ENCODE measurements at places on chromosomes 11 and 22.
A peak's percentile ranks its signal among the peaks of the same experiment; 100 is the strongest.

GRCh38 chr11:87097582-87097981 is 59.8 kb downstream of the TMEM135 start:
- DNase-seq: peak; percentile 62

GRCh38 chr22:19638282-19639015 is 75.9 kb upstream of the SEPTIN5 start:
- no peak for DNase-seq

GRCh38 chr11:84430661-84431060 is 1144.5 kb upstream of the CCDC90B start:
- DNase-seq: no peak

- DNase-seq: no peak
Observed at GRCh38 chr11:86699040-86699791, 26.8 kb upstream of the ME3 start.

- DNase-seq: no peak
Observed at GRCh38 chr22:48568736-48569330, 1258.8 kb downstream of the BRD1 start.

DNA sequence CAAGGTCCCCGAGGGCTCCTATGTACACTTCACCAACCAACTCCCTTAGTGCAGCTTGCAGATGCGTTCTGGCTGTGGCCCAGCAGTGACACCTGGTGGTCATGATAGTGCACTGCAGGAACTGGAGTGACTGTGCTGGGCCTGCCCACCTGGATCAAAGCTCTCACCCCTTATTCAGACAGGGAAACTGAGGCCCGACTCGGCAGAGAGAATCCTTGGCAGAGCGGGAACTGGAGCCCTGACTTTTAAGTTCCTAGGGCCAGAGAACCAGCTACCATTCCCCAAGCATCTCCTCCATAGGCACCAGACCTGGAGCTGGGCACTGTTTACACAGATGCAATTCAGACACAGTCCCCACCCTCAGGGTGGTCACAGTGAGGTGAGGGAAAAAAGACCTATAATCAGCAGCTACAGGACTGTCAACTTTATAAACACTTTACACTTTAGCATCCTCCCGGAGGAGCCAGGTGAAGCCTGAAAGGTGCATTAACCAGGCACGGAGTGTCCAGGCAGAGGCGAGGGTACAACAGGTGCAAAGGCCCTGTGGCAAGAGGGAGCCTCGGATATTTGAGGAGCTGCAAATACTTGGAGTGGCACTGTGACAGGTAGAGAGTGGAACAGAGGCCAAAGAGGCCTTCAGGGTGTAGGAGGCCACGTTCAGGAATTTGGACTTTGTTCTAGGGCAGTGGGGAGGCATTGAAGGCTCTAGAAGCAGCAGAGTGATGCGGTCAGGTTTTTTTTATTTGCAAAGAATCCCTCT is 22.0 kb downstream of the RHBDD3 start:
- peak; percentile 87 for DNase-seq

DNA sequence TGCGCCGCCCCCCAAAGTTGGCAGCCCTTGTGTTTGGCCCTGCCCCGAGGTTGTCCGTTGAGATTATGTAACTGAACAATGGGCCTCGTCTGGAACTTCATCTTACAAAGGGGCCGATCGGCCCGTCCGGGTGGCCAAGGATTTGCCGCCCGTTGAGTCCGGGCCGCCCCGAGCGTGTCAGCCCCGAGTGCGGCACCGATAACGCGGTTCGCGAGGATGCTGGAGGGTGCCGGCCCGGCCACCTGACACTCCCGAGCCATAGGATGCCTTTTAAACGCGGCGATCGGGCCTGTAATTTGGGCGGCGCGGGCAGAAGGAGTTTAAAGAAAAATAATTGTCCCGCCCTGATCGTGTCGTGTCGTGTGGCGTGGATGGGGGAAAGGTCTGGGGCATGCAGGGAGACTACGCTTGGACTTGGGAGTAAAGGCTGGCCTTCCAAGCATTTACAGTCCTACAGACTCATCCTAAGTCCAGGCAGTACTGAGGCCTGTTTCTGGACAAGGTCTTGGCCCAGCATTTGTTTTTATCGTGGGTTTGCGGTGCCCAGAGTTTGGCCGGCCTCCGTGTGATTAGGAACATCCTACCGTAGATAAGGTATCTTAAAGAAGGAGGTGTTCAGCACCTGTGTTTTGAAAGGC is 1.3 kb downstream of the WEE1 start:
- DNase-seq: peak; percentile 34

DNA sequence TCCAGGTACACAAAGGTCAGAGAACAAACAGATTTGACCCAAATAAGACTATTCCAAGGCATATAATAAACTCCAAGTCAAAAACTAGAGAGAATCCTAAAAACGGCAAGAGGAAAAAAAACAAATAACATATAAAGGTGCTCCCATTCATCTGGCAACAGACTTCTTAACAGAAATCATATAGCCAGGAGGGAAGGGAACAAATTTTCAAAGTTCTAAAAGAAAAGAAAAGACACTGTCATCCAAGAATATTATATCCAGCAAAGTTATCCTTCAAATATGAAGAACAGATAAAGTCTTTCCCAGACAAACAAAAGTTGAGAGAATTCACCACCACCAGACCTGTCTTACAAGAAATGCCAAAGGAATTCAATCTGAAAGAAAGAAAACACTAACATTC is 11.1 kb downstream of the EFCAB6 start:
- DNase-seq: no peak

DNA sequence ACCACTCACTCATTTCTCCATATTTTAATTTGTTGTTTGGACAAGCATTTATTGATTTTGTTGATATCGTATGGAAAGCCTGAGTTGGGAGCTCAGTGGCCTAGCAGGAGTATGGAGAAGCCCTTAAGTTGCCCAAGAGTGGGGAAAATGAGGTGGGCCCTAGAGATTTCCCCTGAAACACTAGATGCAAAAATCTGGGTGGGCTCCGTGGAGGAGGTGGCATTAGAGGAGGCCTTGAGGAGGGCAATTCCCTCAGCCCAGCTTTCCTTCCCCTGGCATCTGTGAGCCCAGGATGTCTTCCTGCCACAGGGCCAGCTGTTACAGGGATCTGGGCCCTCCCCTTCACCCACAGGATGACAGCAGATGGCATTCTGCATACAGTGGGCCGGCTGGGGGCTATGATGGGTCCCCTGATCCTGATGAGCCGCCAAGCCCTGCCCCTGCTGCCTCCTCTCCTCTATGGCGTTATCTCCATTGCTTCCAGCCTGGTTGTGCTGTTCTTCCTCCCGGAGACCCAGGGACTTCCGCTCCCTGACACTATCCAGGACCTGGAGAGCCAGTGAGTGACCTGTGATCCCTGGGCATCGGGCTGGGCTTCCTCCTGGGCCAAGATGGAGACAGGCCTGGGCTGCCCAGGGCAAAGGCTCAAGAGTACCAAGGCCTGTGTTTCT is 21.6 kb upstream of the SLC22A12 start:
- DNase-seq: no peak

DNA sequence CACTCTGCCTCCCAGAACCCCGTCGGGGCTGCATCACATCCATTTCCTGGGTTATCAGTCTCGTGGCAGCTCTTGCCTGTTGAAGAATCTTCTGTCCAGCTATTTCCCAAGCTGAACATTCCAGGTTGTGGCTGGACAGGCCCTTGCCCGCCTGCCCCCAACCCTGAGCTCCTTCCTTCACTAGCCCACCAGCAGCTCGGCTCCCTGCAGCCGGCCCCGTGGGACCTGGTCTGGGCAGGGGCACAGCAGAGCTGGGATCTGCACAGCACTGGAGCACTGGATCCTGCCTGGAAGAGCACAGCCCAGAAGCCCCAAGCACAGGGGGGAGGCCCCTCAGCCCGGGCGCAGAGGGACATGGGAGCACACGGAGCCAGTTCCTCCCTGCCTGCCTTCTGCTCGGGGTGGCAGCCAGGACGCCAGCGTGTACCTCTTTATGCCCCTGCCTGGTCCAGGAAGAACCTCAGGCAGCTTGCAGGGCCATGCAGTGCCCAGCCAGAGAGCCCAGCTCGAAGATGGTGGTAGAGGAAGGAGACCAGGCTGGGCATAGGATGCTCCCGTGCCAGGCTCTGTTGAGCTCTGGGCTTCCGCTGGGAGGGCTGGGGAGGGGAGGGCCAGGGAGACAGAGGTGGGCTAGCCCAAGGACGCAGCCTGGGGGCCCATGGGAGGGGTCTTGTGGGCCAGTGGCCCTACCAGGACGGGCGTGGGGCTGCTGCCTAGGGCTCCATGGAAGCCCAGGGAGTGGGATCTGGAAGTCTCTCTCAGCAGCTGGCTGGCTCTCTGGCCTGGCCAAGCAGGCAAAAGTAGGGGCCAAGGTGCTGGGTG is 16.6 kb upstream of the GNB1L start:
- no peak for DNase-seq

DNA sequence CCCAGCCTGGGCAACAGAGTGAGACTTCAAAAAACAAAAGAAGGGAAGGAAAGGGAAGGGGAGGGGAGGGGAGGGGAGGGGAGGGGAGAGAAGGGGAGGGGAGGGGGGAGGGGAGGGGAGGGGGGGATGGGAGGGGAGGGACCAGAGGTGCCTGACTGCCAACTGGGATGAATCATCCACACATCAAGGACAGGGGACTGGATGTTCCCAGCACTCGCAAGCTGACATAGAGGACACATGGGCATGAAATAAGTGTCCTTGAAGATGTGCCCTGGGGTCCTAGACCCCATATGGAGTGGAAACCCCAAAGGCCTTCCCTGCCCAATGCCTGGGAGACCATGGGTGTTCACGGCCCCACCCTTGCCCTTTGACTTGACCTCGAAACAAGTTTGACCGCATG is 19.8 kb downstream of the TST start:
- DNase-seq: no peak

GRCh38 chr11:86115542-86116385 is 46.9 kb upstream of the PICALM start:
- no peak for DNase-seq
